Colonic mucosa (tissue), 4 donors: ENCODE measurements at places on chromosomes 2 and 18.
A peak's percentile ranks its signal among the peaks of the same experiment; 100 is the strongest.

GRCh38 chr2:64173156-64174135 lies 29.2 kb upstream of the PELI1 start:
- no peaks in the 10 kb centered on the region for H3K36me3 ChIP-seq

DNA sequence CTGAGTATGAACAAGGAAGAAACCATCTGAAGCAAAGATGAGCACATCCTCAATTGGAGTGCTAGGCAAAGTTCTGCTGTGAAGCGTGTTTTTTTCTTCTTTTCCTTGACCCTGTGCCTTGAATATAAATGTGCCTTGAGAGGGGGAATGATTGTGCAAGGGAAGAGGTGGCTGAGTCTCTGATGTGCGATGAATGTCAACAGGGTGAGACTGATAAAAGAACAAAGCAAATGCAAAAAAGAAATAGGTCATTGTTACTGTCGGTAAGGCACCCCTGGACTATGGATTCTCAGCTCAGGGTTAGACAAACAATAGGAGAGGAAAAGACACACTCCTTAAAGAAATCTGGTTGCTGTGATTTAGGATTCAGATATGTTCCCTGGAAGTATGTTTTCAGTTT lies 54.5 kb downstream of the HDHD2 start:
- no peaks in the 10 kb centered on the region for H3K27me3 ChIP-seq
- H3K27ac ChIP-seq: no peak overlapping the region
- no peak for DNase-seq
- no peaks in the 10 kb centered on the region for H3K4me1 ChIP-seq

- H3K27me3 ChIP-seq: no peaks in the 10 kb centered on the region
- no peaks in the 10 kb centered on the region for H3K4me1 ChIP-seq
- no peaks in the 10 kb centered on the region for H3K36me3 ChIP-seq
- H3K4me3 ChIP-seq: no peak overlapping the region
- H3K27ac ChIP-seq: no peak overlapping the region
Measured at GRCh38 chr2:164903204-164903603, 52.1 kb downstream of the SLC38A11 start.

DNA sequence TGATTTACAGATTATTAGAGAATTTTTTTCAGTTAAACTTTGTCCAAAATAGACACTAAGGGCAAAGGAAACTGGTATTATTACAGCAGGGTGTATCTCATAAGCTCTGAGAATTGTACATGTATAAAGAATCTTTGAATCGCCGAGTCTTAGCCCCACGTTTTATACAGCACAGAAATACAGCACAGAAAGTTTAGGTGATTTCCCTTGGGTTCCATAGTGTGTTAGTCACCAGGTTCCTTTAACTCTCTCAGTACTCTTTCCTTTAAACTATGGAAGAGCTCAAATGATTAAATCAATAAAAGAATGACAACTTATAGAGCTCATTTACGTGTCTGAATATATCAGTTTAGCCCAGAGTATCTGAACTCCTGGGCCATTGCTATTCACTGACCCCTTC lies 256.8 kb downstream of the NEDD4L start:
- no peak for DNase-seq
- no peaks in the 10 kb centered on the region for H3K4me1 ChIP-seq
- H3K36me3 ChIP-seq: no peaks in the 10 kb centered on the region
- no peak overlapping the region for H3K27ac ChIP-seq

DNA sequence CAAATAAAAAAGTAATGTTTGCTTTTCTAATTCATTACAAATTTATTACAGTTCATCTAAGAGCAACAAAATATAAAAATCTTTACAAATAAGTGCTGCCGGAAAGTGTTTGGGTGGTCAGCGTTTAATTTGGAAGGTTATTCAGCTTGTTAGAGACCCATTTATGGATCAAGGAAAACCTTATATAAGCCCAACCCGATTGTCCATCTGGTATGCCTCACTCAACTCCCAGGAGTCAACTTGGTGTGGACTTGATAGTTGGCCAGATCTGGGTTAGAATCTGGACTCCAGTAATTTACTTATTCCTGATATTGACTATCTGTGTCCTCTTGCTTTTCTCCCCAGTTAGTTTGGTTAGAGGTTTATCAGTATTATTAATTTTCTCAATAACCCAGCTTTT lies 106.2 kb downstream of the KCTD1 start:
- H3K4me1 ChIP-seq: no peaks in the 10 kb centered on the region
- H3K27ac ChIP-seq: no peak overlapping the region
- H3K4me3 ChIP-seq: no peak overlapping the region

- no peaks in the 10 kb centered on the region for H3K4me1 ChIP-seq
- no peaks in the 10 kb centered on the region for H3K36me3 ChIP-seq
- DNase-seq: peak; percentile 59
- no peaks in the 10 kb centered on the region for H3K27me3 ChIP-seq
- H3K4me3 ChIP-seq: no peak overlapping the region
Measured at GRCh38 chr2:217756375-217757107, 246.3 kb downstream of the TNS1 start.

GRCh38 chr2:227473122-227473461 lies 1.1 kb downstream of the AGFG1 start:
- no peak for DNase-seq
- peaks cover 11% of the 10 kb centered on the region for H3K4me1 ChIP-seq
- H3K27me3 ChIP-seq: no peaks in the 10 kb centered on the region
- H3K4me3 ChIP-seq: peak overlapping the region; percentile 92
- H3K27ac ChIP-seq: peak overlapping the region; percentile 90
- H3K36me3 ChIP-seq: no peaks in the 10 kb centered on the region
